ENCODE measurements at places on chromosomes 12 and 14. TPM values are rescaled to one million over a fixed set of nuclear protein-coding genes. Genes with fewer than 3 reads are reported as not detected.

DNAH10 gene
- total RNA-seq = 22.4 TPM

CNTN1 gene
- 543 TPM for total RNA-seq

FSCB gene
- total RNA-seq = not detected

SSPN gene
- total RNA-seq = 4.1 TPM

ARG2 gene
- 59.1 TPM for total RNA-seq

DDN gene
- total RNA-seq = 14.7 TPM

TAS2R13 gene
- 2.4 TPM for total RNA-seq

IL26 gene
- not detected for total RNA-seq

ADCK1 gene
- 5.7 TPM for total RNA-seq

TAS2R9 gene
- 0.41 TPM for total RNA-seq

OR6C3 gene
- total RNA-seq = not detected

CD163L1 gene
- total RNA-seq = 5.7 TPM

DBX2 gene
- 2.9 TPM for total RNA-seq

DTX1 gene
- total RNA-seq = 18.3 TPM

ENDOU gene
- not detected for total RNA-seq

PTCSC3 gene
- total RNA-seq = not detected

KRT7 gene
- total RNA-seq = not detected

Data from frontal cortex (tissue), 4 donors.